ENCODE measurements at places on chromosomes 5 and 9.
A peak's percentile ranks its signal among the peaks of the same experiment; 100 is the strongest.

DNA sequence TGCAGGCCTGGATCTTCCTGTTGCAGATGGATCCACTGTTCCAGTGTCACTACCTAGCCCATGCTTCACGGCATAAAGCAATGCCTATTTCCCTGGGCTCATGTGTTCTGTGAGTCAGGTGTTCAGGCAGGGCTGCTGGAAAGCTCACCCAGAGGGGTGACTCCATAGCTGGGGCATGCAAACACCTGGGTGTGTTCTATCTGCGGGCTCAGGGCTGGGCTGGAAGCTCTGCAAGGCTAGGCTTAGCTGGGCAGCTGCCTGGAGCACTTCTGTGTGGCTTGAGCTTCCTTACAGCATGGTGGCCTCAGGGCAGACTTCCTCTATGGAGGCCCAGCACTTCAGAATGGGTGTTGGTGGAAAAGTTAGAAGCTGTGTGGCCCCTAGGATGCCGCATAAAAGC is 139.9 kb downstream of the GADD45G start:
- H3K27ac ChIP-seq, result peak overlapping the region; percentile 89
- DNase-seq, result no peak
- no peaks in the 10 kb centered on the region for H3K27me3 ChIP-seq

DNA sequence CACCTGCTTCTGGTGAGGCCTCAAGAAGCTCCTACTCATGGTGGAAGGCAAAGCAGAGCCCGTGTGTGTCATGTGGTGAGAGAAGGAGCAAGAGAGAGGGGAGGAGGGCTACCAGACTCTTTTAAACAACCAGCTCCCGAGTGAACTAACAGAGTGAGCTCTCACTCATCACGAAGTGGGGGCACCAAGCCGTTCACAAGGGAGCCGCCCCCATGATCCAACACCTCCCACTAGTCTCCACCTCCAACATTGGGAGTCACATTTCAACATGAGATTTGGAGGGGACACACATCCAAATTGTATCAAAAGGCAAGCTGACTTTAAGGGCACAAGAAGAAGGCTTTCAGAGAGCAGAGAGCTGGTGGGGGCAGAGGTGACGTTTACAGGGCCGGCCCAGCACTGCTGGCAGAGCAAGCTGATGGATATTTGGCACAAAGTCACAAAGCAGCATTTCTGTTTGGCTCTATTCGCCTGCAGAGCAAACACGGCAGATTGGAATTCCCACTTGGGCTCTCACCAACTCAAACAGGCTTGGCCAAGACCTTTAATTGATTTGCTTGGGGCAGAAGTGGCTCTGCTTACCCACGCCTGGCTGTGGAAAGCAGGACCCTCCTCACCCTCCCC is 20.0 kb downstream of the PITX1 start:
- no peak for DNase-seq
- no peaks in the 10 kb centered on the region for H3K4me1 ChIP-seq
- H3K4me3 ChIP-seq, result no peak overlapping the region
- peaks cover 3% of the 10 kb centered on the region for H3K27me3 ChIP-seq
- H3K36me3 ChIP-seq, result no peaks in the 10 kb centered on the region

GRCh38 chr9:120592210-120592609 is 12.2 kb upstream of the CDK5RAP2 start:
- no peak overlapping the region for H3K4me3 ChIP-seq
- H3K4me1 ChIP-seq, result no peaks in the 10 kb centered on the region
- H3K27me3 ChIP-seq, result peaks cover 9% of the 10 kb centered on the region
- DNase-seq, result no peak

GRCh38 chr9:91844190-91844589 is 105.8 kb downstream of the ROR2 start:
- H3K4me3 ChIP-seq, result no peak overlapping the region
- no peaks in the 10 kb centered on the region for H3K36me3 ChIP-seq
- no peak for DNase-seq
- H3K27me3 ChIP-seq, result peaks cover 9% of the 10 kb centered on the region
- no peak overlapping the region for H3K27ac ChIP-seq

DNA sequence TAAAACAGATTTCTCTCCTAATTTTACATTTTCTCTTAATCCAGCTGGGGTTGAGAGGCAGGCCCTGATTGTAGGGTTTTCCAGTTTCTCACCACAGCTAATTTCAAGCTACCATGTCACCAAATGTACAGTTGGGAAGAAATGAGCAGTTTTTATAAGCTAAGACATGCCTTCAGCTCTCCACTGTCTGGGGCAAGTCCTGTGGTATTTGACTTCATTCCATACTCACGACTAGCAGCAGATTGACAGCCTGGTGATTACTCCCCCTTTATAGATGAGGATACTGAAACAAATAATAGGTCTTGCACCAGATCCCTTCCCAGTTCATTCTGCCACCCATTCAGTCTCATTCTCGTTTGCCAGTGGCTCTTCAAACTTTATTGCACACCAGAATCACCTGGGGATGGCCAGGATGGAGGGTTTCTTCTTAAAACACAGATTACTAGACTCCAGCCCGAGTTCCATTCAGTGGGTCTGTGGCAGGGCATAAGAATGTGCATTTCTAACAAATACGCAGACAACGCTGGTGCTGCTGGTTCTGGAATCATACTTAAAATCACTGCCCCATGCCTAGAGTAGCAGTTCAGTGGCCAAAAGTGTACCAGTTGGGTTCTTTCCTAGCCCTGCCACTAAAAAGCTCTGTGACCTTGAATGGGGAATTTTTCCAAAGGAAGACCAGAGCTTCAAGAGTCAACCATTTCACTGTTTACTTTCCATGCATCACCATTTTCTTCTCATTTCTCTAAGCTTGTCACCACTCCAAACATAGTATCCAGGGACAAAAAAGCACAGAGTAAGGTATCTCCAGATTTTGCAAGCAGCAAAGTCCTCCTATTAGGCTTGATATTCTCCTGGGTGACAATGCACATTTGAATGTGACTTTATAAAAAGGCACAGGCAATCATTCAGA is 64.3 kb downstream of the CSNK1A1 start:
- H3K4me1 ChIP-seq, result no peaks in the 10 kb centered on the region
- no peak overlapping the region for H3K4me3 ChIP-seq
- H3K27me3 ChIP-seq, result peaks cover under 1% of the 10 kb centered on the region

DNA sequence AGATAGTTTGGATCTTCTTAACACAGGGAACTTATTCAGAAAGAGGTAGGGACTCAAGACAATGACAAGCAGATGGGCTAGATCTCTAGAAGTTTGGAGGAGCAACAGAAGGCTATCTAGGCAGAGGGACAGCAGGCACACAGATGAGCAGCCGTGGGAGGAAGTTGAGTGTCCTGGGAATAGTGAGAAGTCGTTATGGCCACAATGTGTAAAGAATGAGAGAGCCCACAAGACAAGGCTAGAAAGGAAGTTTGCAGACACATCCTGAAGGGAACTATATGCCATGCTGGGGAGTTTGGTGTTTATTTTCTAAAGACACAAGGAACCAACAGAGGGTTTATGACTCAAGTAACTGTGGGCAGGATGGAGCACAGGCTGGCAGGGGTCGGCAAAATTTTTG is 160.6 kb downstream of the PALM2AKAP2 start:
- H3K4me1 ChIP-seq, result peaks cover 26% of the 10 kb centered on the region
- no peak overlapping the region for H3K27ac ChIP-seq
- H3K36me3 ChIP-seq, result peaks cover 18% of the 10 kb centered on the region
- no peak overlapping the region for H3K4me3 ChIP-seq
- H3K27me3 ChIP-seq, result no peaks in the 10 kb centered on the region

DNA sequence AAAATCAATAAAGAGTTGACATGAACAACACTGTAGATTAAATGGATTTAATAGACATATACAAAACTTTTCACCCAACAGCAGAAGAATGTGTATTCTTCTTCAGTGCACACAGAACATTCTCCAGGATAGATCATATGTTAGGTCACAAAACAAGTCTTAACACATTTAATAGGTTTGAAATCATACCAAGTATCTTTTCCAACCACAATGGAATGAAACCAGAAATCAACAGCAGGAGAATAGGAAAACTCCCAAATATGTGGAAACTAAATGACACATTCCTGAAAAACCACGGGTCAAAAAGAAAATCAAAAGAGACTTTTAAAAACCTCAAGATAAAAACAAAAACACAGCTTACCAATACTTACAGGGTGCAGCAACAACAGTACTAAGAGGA is 790.1 kb upstream of the ZNF608 start:
- no peak overlapping the region for H3K27ac ChIP-seq
- no peak overlapping the region for H3K4me3 ChIP-seq
- H3K36me3 ChIP-seq, result no peaks in the 10 kb centered on the region
- H3K4me1 ChIP-seq, result no peaks in the 10 kb centered on the region
- H3K27me3 ChIP-seq, result no peaks in the 10 kb centered on the region
